ENCODE measurements at places on chromosomes 4 and X. TPM values are rescaled to one million over a fixed set of nuclear protein-coding genes. Genes with fewer than 3 reads are reported as not detected.

Gene GABRG1
- not detected for total RNA-seq

DNA sequence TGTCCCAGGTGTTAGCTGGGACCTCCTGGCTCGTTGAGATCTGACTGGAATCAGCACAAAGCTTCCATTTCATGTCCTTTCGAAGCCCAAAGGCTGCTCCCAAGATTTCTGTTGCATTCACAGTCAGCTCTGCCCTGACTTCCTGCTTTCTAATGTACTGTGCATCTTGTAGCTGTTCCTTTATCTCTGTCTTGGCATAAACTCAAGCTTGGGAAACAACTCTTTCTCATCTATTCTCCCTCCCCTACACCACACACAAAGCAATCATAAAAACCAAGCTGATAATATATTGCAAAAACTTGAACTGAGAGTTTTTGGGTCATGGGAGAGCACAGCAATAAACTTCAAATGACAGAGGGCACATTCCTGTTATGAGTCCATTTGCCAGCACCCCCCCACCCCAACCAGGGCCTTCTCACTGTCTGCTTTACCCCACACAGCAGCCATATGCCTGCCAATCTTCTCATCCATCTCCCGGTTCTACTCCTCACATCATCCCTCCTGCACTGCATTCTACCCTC, 76.3 kb downstream of the SYNPO2 start:
- no peak for DNase-seq

GRCh38 chrX:134167591-134168203, 69.3 kb upstream of the CCDC160 start:
- DNase-seq: no peak

Gene CWH43
- not detected for total RNA-seq

Gene FATE1
- total RNA-seq: not detected

- no peak for DNase-seq
These were observed 10.5 kb upstream of the UBE2NL start for GRCh38 chrX:143873343-143873742.

Gene CCDC149
- not detected for total RNA-seq

Gene AGTR2
- total RNA-seq: not detected

DNA sequence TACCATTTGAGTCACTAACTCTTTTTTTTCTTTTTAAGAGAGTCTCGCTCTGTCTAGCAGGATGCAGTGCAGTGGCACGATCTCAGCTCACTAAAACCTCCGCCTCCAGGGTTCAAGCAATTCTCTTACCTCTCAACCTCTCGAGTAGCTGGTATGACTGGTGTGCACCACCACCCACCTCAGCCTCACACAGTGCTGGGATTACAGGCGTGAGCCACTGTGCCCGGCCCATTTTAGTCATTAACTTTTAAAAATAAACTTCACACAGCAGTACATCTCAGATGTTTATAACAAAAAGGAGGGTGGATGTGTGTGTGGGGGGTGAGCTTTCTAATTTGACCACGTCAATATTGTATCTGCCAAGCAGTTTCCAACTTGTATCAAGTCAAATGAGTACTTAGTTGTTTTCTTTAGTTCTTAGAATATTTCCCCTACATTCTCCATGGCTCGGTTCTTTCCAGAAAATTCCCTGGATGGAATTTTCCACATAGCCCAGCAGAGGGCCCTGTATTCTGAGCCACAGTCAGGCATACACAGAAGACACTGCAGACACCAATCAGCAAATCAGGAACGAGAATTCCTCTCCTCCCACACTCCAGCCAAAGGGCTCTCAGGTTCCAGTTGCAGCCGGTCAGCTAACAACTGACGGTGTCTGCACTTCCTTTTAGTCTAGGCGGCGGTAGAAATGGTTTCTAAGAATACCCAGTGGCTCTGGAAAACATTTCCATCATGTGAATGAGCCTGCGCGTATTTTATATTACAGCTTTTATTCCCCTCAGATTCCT, 20.1 kb upstream of the ARAF start:
- DNase-seq: no peak

- no peak for DNase-seq
These were observed 60.3 kb upstream of the HSD17B10 start for GRCh38 chrX:53494436-53494835.

GRCh38 chr4:165293927-165294649, 33.4 kb upstream of the MSMO1 start:
- DNase-seq: peak; percentile 21

GRCh38 chr4:148395771-148396170, 46.4 kb downstream of the NR3C2 start:
- DNase-seq: no peak

DNA sequence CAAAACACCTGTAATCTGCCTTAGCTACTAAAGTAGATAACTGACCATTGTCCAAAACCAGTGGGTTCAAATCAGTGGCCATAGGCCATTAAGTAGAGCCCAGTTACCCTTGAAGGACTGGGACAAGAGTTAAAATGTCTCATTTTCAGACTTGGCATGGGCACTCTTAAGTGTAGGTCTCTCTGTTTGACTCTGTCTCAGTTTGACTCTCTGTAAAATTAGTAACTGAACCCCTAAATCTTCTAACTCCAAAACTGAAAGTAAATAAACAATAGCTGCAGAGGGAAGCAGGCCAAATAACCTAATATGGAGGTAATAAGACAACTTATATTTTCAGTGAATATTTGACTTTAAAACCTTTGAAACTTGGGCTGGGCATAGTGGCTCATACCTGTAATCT, 89.1 kb downstream of the SLC16A2 start:
- DNase-seq: no peak

Gene MAGEA1
- total RNA-seq: not detected

- DNase-seq: no peak
These were observed 133.8 kb upstream of the TACR3 start for GRCh38 chr4:103853627-103854026.

Gene FAM9C
- not detected for total RNA-seq
